CD4-positive, CD25-positive, alpha-beta regulatory T cell (primary cell): ENCODE measurements at places on chromosomes 3 and 15. TPM values are rescaled to one million over a fixed set of nuclear protein-coding genes. Genes with fewer than 3 reads are reported as not detected.

DNA sequence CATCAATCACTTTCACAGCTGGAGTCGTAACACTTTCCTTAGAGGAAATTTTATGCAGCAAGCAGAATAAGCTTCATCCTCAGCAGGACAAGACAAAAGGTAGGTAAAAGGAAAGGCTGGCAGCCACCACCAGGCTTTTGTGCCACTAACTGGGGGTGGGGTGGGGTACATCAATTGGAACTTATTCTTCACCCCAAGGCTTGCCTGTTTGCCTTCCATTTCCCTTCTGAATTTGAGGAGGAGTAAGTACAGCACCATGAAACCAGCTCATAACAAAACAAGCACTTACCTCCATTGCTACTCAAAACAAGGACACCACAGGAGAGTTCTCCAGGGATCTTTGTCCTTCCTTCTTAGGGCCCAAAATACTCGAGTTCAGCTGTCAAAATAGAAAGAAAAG is 296.8 kb downstream of the ARRDC4 start:
- no peak for DNase-seq

GRCh38 chr3:143497382-143497781 is 350.9 kb downstream of the SLC9A9 start:
- DNase-seq = no peak

DNA sequence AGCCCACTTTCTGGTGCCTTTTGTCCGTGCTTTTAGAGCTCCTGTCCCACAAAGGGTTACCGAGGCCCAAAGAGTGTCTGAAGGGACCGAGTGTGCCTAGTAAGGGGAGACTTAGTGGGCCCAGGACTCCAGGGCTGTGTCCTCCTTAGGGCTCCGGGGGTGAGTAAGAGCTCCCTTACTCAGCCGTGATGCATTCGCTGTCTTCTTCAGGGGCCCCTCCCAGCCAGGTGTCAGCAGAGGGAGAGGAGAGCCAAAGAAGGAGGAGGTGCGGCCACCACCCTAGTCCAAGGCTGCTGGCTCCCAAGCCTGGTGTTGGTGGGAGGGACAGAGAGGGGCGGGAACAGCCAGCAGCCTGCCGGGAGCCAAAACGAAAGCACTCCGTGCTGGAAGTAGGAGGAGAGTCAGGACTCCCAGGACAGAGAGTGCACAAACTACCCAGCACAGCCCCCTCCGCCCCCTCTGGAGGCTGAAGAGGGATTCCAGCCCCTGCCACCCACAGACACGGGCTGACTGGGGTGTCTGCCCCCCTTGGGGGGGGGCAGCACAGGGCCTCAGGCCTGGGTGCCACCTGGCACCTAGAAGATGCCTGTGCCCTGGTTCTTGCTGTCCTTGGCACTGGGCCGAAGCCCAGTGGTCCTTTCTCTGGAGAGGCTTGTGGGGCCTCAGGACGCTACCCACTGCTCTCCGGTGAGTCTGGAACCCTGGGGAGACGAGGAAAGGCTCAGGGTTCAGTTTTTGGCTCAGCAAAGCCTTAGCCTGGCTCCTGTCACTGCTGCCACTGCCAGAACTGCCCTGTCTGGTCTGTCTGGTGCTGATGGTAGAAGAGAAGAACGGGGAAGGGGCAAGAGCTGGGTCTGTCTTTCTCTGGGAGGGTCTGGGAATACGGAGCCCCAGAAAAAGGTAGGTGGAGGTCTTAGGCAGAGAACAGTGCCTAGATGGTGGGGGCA is at the start of gene IL17RC:
Gene IL17RC, plus strand, starts transcription at position 365 of the 947 bp plus-strand sequence. Its CDS starts 218 bp downstream, at position 583.
- no peak for DNase-seq

GRCh38 chr3:196990601-196991007 is 22.0 kb upstream of the PIGZ start:
- no peak for DNase-seq

CCDC51 gene
- polyA plus RNA-seq = 7.1 TPM
